Activated CD4-positive, alpha-beta T cell treated with anti-CD3 and anti-CD28 coated beads for 48 hours (primary cell): ENCODE measurements at places on chromosomes 3 and 15.

DNA sequence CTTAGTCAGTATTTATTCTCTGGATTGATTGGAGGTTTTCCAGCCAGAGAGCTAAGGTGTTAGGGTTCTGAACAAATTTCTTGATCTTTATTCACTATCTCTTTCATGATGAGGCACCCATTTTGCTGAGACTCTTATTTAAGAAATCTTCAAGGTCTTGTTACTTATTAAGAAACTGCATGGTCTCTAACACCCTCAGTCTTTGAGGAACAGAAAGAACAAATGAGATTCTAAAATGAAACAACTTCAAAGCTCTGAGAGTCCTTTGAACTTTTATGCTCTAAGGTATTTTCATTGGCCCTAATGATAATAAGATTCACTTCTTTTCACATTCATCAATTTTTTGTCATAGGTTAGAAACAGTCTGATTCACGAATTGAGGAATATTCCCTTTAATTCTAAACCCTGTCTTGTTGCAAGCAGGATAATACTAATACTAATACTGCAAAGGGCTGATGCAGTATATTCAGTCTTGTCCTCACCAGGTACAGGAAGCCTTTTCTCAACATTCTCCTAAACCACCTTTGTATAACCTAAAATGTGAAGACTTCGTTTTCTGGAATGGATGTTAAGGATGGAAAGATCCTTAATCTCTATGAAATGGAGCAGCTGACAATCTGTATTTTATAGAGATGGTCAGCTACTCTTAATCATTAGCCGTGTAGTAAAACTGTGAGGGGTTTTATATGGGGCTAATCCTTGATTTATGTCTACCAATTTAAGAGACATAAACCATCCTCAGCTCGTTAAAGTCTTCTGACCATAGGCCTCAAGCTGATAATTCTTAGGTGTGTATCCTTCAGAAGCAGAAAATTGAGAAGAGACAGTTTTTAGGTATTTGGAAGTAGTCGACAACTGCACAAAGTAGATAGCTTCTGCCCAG is 198.3 kb downstream of the OTOL1 start:
- no peak for DNase-seq

DNA sequence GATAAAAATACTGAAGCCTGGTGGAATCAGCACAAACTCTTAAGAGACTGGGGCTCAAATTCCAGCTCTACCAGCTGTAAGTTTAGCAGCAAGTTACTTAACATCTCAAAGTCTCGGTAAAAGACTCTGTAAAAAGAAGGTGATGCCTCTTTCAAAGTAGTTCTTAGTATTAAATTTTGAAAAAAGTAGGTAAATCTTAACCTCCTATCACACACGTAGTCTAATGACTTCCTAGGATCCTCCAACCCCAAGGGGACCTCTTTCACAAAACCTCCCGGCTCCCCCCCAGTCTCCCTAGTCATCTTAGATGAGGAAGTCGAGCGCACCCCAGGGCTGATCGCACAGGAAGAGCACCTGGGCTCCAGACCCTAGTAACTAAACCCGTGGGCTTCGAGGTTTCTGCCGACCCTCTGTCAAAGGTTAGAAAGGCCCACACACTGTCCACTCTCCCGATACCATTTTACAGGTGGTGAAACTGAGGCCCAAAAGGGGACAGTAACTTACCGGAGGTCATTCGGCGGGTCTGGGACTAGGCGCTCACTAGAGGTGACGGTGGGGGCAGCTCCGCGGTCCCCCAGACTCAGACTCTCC is 427 bp downstream of the MBD4 start:
- peak; percentile 55 for DNase-seq

- no peak for DNase-seq
Observed at GRCh38 chr3:126153695-126154360, 26.6 kb downstream of the ALDH1L1 start.

- DNase-seq: no peak
Observed at GRCh38 chr3:58502872-58503271, 11.0 kb downstream of the KCTD6 start.

GRCh38 chr3:26963361-26963743 is 340.8 kb downstream of the LRRC3B start:
- DNase-seq: no peak

- DNase-seq: no peak
Observed at GRCh38 chr3:66256806-66257205, 36.0 kb downstream of the SLC25A26 start.

GRCh38 chr3:183339461-183340086 is 86.5 kb downstream of the B3GNT5 start:
- DNase-seq: no peak

GRCh38 chr3:31498791-31499190 is 33.9 kb upstream of the STT3B start:
- DNase-seq: no peak

DNA sequence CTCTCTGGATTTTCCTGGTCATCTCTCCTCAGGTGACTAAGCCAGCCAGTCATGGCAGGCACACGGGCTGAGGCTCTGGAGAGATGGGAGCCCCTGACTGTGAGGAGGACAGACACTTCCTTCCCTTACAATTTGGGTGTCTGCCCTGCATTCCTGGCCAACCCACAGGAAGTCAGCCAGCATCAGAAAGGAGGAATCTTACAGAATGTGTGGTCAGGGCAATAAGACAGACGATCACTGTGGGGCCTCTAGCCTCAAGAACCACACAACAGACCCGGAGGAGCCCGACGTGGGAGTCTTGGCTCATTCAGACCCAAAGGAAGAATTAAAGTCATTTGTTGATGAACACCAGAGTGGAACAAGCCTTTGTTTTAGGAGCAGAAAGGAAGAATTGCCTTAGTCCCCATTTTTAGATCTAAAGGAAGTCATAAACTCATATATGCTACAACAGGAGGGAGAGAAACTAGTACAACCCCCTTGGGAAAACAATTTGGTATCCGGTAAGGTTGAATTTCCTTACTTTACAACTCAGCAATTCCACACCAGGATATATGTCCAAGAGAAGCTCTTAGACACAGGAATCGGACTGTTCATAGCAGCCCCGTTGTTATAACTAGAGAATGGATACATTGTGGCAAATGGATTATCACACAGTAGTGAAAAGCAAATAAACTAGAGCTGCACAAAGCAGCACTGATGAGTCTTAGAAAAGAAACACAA is 62.2 kb downstream of the ABTB1 start:
- no peak for DNase-seq

DNA sequence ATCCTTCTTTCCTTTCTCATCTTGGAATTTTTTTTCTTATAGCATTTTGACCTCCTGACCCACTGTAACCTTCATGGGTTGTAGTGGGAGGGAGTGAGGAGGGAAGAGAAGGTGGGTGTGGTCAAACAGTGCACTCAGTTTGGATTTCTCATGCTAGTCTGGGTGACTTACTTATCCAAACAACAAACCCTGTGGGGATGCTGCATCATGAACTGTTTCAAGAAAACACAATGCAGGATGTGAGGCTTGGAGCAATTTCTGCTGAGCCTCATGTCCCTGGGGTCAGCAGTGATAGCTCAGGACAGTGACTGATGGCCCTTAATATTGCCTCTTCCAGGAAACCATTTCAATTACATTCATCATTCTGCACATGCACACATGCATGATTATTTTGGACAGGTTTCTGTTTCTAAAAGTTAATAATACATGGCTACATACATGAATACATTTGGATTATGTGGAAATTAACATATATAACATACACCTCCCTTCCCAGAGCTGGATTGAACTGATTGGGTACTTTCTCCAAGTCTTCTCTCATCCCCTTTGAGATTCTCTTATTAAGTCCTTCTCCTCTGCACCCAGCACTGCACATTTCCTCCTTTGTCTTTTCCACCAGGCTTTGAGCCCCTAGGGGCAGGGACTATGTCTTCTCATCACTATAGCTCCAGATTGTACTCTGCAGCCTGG is 61.2 kb downstream of the ADAMTSL3 start:
- DNase-seq: no peak
